HS-27A (cell line): ENCODE measurements at places on chromosomes 4 and X.

- no peak for DNase-seq
Measured at GRCh38 chr4:22504922-22505321, 10.9 kb downstream of the ADGRA3 start.

GRCh38 chr4:141486375-141486997 lies 149.9 kb upstream of the IL15 start:
- peak; percentile 89 for DNase-seq

DNA sequence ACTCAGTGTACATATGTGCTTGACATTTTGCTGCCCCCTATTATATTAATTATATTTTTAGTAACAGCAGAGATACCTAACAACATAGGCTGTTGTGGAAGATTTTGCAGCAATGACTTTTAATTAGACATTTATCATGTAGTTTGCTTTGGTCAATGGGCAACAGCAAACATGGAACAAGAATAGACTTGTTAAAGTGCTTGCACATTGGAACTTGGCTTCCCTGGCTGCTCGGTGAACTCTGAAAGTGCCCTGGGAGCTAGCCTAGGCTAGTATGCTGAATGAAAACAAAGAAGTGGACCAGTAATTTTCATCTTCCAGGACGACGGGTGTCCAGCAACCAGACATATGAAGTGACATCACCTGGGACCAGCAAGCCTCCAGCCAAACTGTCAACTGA lies 1157.1 kb downstream of the ARAP2 start:
- no peak for DNase-seq

DNA sequence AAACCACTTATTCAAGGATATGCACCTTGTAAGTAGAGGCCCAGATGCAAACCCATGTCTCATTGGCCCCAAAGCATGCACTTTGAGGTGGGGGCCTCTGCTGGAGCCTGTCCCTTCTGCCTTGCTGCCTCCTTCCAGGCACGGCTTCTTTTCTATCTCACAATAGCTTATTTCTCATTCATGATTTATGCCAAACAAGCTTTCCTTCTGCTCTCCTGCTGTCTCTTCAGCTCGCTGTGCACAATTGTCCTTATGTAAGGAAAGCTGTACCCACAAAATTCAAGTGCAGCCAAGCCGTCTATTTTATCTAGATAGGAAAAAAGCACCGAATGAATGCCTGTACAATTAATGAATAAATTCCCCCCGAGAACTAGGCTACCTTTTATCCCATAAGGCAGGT lies 124.8 kb upstream of the PACRGL start:
- DNase-seq = no peak

GRCh38 chr4:189176002-189176401 lies 764.7 kb upstream of the FRG1 start:
- no peak for DNase-seq

- no peak for DNase-seq
Measured at GRCh38 chr4:53601251-53601764, 10.0 kb upstream of the LNX1 start.

- no peak for DNase-seq
Measured at GRCh38 chr4:8766610-8767009, 105.0 kb downstream of the HMX1 start.

DNA sequence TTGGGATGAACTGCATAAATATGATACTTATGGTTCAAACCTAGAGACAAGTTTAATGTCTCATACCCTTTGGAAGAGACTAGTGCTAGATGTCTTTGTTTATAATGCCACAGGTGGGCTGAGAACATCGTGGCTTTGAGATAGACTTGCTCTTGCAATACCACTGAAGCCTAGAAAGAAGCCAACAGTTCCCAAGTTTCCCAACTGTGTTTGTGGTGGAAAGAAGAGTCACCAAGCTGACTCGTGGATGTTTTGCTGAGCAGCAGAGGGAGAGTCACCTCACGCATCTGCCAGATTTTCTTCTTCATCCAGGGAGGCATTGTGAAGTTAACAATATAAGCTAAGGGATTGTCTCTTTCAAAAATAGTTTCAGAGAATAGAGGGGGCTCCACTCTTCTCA lies 1076.2 kb downstream of the C4orf33 start:
- no peak for DNase-seq

GRCh38 chrX:78213331-78213730 lies 73.9 kb upstream of the TAF9B start:
- DNase-seq = no peak

- DNase-seq = peak; percentile 8
Measured at GRCh38 chr4:172962564-172963353, 205.9 kb upstream of the GALNT7 start.

GRCh38 chr4:7646384-7647061 lies 211.8 kb upstream of the PSAPL1 start:
- DNase-seq = no peak

GRCh38 chrX:101736651-101737050 lies 77.0 kb upstream of the ARMCX2 start:
- DNase-seq = no peak

DNA sequence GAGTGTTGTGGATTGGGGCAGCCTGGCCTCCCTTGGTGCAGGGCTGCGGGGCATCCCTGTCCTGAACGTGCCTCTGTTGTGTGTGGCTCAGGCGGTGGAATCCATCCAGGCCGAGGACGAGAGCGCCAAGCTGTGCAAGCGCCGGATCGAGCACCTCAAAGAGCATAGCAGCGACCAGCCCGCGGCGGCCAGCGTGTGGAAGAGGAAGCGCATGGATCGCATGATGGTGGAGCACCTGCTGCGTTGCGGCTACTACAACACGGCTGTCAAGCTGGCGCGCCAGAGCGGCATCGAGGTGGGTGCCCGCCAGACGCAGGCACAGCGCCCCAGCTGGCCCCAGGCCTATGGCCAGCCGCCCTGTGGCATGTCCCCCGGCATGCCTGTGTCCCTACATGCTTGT lies 25.6 kb downstream of the MAEA start:
- DNase-seq = no peak

DNA sequence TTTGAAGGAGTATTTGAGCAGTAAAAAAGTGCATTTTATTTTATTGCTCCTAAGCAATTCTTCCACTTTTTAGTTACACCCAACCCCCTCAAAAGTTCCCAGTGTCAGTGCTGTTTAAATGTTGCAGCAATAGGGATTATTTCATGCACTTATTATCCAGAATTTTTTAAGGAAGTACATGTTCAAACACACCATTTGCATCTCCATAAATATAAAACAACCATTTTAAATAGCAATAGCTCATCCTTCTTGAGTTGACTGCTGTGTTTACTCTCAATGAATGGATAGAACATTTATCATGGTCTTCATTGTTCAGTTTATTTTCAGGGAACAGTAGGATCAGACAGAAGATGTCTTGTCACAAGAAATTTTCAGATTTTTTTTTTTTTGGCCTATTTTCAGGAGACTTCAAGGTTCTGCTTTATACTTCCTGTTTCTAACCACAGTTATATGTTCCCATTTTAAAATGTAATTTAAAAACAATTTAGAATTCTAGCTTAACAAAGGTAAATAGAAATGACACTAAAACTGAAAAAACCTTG lies 171.9 kb downstream of the TMA16 start:
- DNase-seq = no peak

DNA sequence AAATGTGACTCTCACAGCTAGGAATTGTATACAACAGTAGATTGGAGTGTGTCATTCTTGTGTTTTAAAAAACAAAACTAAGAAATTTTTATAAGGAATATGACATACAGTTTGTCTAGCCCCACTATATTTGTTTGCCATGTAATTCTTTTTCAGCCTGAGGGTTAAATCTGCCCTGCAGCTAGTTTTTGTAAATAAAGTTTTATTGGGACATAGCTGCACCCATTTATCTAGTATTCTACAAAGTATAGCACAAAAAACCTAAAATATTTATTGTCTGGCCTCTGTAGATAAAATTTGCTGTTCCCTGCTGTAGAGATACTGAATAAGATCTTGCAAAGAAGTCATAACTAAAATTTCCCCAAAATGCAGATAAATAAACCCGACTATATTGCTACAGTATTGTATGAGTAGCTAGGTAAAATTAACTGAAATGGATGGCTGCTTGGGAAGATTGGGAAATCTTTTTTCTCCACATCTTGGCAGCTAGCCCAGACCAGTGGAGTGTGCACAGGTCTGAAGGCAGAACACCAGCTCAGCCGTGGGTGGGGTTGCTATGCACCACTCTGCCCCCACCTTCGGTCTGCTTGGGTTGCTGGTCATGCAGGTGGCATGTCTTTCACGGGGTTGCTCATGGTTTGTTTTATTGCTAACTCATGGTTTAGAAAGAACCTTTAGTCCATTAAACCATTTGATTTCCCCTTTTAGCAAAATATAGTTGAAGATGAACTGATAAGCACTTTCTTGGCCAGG lies 127.9 kb downstream of the KLHL8 start:
- DNase-seq = peak; percentile 55

- DNase-seq = peak; percentile 39
Measured at GRCh38 chrX:68647156-68647957, at the start of gene STARD8. Gene STARD8, plus strand, starts transcription at chrX:68647666. Its CDS starts 217 bp downstream, at chrX:68647883.

GRCh38 chr4:16203083-16203482 lies 23.2 kb downstream of the TAPT1 start:
- no peak for DNase-seq

DNA sequence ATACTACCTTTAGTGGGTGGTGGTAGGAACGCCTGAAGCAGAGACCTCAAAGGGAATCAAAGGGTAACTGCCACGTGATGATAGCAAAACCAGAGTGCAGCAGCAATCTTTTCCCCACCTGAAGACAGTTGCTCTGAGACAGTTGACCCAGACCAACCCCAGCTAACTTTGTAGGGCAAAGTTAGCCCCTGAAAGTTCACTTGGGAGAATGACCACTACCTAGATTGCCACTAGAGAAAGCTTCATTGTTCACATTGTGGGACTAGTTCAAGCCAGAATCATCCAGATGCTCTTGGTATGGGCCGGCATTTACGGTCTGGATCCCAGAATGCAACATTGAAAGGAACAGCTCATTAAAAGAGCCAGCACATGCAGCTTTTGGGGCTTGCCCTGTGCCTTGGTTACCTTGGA lies 4.1 kb downstream of the SEPTIN6 start:
- no peak for DNase-seq

GRCh38 chrX:1416327-1416784 lies 24.4 kb upstream of the SLC25A6 start:
- no peak for DNase-seq

GRCh38 chrX:3160756-3161155 lies 119.5 kb downstream of the ARSF start:
- DNase-seq = no peak

DNA sequence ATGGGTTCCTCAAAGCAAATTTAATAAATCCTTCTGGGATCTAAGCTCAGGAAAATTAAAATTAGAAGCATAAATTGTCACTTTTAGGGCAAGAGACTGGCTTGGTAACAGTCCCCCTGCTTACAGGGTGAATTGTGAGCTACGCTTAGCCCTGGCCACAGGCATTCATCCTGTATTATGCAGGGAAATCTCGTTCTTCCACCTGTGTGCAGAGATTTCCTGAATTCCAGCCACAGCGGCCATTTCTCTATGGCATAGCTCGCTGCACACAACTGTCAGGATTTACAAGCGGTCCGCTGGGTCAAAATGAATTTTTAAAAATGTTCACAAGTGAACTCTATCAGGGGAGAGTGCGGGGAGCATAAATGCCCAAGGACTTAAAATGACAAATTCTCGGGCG lies 111.9 kb downstream of the DCTD start:
- no peak for DNase-seq

- no peak for DNase-seq
Measured at GRCh38 chr4:68338625-68339024, 11.3 kb downstream of the YTHDC1 start.

GRCh38 chrX:19674041-19674789 lies 158.9 kb upstream of the MAP3K15 start:
- no peak for DNase-seq

GRCh38 chr4:60759518-60760245 lies 440.4 kb upstream of the ADGRL3 start:
- no peak for DNase-seq

DNA sequence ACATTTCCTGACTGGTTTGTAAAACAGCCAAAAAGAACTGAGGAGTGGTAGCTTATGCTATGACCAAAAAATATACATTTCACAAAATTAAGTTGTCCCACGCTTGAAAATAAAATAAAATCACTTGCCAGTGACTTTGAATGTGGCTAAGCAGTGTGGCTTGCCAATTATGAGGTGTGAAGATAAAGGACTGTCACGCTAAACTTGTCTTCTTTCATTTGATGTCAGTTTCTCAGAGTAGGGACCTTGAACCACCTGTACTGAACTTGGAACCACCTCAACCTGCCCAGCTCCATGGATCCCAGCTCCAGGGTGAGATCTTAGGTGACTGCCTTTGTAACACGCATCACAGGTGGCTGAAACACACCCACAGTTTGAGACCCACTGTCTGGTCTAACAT lies 113.7 kb upstream of the TBL1X start:
- no peak for DNase-seq

DNA sequence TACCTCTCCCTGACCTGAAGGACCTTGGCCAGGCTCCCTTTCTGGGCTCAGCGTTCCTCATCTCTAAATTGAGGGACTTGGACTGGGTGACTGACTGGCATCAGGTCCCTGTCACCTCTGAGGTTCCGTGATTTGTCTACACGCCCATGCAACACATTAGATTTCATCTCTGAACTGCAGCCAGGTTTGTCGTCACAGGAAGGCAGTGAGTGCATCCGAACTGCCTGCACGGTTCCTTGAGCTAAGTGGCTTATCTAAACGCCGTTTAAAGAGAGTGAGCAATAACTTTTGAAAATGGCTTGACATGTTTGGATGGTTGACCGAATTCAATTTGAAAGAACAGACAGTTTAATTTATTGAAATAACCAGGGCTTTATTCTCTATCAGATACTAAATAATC lies 70.1 kb downstream of the PCYT1B start:
- no peak for DNase-seq

DNA sequence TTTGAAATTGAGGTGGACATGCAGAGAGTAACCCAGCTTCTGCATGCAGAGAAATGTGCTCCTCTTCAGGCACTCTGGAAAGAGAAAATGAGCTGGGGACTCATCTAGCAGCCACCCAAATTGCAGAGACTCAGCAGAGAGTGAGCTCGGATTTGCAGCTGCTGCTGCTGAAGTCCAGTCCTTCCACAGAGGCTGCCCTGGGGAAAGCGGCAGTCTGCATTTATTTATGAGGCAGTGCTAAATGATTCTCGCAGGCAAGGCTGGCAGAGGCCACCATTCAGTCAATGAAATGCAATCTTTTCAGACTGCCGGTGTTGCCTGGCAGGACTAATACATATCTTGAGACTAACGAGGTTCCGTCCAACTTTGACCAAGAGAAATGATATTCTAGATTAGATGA lies 404.8 kb downstream of the NLGN4X start:
- DNase-seq = no peak

- no peak for DNase-seq
Measured at GRCh38 chr4:108889696-108890483, 127.0 kb upstream of the ETNPPL start.

GRCh38 chrX:129144172-129145038 lies 378.9 kb downstream of the SMARCA1 start:
- DNase-seq = no peak

DNA sequence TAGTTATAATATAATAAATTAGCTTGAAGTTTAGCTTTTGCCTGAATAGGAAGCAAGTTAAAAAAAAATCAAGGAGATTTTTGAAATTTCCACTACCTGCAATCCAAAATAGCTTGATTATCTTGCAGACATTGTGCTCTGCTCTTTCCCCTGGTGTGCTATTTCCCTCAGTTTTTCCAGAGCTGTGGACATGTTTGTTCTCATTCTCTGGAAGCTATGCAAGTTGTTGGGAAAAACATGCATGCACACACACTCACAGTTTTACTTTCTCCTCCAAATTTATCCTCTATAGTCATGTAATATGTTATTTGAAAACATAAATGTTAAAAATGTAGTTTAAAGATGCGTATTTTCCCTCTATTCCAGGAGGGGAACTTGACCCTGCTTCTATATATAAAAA lies 225.8 kb upstream of the ARSJ start:
- no peak for DNase-seq
